Naive thymus-derived CD8-positive, alpha-beta T cell (primary cell): ENCODE measurements at places on chromosomes 6 and 20.

DNA sequence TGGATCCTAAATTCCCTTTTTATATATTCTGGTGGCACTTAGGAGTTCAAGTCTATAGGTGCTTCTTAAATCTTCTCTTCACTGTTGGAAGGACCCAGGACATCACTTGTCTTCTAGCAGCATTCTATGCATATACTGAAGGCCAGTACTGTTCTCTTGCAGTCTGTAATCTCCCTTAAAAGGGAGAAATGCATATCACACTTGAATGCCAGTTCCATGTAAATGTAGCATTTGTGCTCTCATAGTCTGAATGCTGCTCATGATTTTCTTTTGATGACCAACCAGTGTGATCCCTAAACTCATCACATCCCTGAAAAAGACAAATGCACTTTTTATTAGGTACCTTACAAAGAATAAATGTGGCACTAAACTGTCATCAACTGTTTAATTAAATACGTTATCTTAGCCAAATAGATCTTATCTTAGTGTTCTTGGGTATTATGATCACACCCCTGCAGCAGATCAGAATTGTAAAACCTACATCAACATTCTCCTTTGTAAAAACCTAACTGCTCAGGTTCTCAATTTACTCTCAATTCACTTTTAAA is 176.1 kb downstream of the EPHA7 start:
- no peak for DNase-seq

DNA sequence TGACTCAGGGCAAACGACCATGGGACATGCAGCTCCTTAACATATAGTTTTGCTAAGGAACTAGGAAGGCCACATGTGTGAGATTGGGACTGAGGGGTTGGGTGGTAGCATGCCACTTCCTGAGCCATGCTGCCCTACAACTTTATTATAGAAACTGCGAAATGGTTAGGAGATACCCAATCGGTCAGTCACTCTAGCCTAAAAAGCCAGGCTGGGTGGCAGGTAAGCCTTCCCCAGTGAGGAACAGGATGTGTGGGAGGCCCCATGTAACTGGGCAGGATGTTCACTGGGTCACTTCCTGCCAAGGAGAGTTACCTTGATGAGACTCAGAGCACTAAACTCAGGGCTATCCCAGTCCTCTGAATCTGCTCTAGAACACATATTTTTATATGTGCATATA is 123.5 kb downstream of the MAP3K7 start:
- no peak for DNase-seq

DNA sequence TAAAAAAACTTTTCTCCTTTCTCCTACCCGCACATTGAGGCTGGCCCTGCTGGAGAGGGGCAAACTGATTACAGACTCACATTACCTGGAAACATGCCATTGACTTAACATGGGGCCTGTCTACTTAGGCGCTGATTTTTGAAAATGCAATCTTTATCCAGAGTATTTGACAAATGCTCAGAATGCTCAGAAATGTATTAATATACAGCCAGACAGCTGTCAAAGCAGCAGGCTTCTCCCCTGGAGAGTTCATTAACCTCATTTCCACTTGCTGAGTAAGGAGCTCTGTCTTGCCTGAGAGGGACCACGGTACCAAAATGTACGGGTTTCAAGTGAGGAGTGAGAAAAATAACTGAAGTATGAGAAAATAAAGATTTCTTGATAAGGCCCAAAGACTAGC is 95.7 kb downstream of the PAX1 start:
- no peak for DNase-seq

DNA sequence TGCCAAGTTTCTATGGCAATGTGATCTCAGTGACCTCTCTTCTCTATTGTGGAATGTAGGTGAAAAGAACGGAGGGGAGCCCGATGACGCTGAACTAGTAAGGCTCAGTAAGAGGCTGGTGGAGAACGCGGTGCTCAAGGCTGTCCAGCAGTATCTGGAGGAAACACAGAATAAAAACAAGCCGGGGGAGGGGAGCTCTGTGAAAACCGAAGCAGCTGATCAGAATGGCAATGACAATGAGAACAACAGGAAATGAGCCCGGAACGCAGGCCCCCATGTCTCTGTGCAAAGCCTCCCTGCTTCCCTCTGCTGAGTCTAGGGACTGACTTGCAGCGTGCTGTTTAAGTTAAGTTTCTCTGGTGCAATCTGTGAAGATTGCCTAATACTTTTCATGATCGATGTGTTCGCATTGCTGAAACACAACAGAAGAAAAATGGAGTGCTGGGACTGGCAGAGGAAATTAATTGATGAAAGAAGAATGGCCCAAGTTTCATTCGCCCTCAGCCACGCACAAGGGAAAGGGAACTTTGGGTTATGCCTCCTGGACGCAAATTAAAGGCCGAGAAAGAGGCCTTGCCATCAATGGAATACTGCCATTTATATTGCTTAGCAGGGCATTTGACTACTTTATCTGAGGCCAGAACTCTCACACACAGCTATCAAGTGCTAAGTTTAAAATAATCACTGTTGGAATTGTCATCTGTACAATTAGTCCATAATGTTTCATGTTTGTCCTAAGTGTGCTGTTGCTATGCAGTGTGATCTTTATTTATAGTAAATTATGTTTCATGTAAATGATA is 146.4 kb downstream of the AKAP7 start:
- peak; percentile 73 for DNase-seq

DNA sequence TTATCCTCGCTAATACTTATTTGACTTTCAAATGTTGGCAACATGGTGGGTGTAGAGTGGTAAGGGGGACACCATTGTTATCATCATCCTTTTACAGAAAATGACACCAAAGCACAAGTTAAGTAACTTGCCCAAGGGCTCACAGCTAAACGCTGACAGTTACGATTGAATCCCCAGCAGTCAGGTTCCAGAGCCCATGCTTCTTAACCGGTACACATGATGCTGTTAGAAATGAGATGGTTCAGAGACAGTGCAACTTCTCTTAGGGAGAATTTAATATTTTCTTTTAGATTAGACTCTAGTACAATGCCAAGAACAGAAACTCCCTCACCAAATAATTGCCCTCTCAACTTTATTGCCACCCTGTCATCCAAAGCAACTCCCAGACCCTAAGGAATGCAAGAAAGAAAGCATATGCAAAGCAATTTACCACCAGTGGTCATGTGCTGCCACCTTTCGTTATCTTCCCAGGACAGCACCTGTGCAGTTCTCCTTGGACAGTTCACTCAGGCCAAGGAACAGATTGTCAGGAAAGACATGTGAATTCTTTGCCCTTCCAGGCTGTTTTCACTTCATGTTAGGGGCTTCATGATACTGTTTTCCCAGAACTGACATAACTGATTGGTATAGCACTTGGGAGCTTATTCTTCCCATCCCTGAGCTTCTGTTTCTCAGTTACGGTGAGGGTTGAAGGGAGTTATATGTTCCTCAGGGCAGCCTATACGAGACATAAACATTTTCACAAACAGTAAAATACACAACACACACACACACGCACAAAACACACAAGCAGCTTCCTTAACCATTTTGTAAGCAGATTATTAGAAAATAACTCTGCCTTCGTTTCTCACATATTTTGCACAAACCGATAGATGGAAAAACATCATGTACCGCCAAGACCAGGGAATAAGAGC is 5.1 kb downstream of the HLA-DMA start:
- peak; percentile 37 for DNase-seq

DNA sequence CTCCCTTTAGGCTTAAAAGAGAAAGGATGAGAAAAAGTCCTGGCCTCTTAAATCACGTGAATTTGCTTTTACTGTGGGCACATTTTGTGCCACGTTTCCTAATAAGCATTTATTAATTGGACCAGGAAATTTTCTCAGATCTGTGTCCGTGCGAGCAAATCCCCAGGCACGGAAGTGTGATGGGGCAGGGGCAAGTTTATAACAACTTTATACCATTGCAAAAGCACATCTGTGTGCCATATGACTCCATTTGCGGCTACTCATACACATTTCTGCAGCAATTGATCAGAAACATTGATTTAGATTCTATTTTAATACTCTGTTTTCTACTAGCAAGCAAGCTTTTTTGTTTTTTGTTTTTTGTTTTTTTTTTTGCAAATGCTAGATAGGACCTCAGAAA is 373.2 kb downstream of the TAF4 start:
- DNase-seq, result no peak

DNA sequence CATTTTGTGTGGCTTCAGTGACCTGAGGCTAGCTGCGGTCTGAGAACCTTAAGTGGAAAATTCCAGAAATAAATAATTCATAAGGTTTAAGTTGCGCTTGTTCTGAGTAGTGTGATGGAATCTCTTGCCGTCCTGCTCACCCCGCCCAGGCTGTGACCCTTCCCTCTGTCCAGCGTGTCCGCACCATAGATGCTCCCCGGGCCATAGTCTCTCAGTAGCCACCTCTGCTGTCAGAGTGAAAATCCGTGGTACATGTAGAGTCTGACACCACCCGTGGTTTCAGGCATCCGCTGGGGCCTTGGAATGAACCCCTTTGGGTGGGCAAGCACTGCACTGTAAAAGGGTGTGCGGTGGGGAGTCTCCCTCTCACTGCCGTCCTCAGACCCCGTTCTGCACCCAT is 11.7 kb downstream of the UNC93A start:
- no peak for DNase-seq
